ENCODE measurements at places on chromosomes 6 and 20. TPM values are rescaled to one million over a fixed set of nuclear protein-coding genes. Genes with fewer than 3 reads are reported as not detected.

Gene LKAAEAR1
- 0.16 TPM for polyA plus RNA-seq

Gene RAET1L
- polyA plus RNA-seq, result not detected

Gene NTSR1
- 2.3 TPM for polyA plus RNA-seq

GRCh38 chr20:32441638-32442037 lies 83.5 kb downstream of the ASXL1 start:
- DNase-seq, result no peak

DNA sequence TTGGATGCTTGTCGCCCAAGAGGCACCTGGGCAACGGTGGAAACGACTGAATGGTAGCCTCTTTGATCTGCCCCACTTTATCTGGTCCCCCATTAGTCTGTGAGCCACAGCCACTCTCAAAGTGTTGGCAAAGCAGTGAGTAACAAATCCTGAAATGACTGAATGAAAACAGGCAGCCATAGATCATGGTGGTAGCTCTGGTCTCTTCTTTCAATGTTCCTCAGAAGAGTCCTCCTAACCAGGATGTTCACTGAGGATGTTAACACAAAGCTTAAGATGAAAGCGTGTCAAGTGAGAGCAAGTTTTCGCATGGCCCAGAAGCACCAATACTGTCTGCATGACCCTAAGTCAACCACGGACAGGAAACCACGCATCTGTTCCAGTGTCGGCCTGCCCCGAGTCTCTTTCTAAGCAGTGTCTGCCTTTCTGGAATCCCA lies 107.3 kb downstream of the IRF4 start:
- DNase-seq, result peak; percentile 4

- DNase-seq, result no peak
These were observed 5.5 kb downstream of the FOXS1 start for GRCh38 chr20:31839782-31840487.

DNA sequence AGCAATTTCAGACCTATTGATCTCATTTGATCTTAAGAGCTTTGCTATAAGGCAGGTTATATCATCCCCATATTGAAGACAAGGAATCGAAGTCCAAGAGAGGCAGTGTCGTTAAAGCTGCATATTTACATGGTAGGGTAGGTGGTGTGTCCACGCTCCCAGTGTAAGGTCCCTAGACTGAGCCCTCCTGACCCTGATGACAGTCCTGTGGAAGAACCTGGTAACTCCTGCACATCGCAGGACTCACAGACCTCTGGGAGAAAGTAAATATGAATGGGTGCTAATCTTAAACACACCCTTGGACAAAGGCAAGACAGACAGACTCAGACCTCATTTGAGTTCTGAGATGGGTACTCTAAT lies 602 bp upstream of the HLA-DPB1 start:
- DNase-seq, result no peak

DNA sequence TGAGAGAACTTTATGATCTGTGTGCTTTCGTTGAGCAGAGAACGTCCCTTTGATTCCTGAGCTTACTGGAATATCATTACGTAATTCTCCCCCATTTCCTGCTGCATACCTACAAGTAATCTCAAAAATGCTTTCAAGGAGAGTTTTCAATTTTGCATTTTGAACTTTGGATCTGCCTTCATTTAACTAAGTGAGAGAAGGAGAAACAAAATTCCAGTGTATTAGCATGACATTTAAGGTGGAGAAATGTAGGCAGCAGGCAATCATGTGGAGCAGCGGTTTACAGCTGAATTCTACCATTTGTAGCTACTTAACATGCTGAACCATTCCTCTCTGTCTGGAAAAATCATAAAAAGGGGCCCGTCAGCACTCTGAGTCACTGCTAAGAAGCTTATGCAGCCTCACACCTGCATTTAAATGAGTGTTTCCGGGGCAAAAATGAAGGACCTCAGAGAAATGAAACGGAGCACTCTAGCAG lies 451.5 kb downstream of the PLCB1 start:
- peak; percentile 17 for DNase-seq

- DNase-seq, result no peak
These were observed 118.2 kb downstream of the RPS12 start for GRCh38 chr6:132932588-132932987.

GRCh38 chr6:72941751-72942150 lies 283.5 kb downstream of the KHDC1L start:
- DNase-seq, result no peak

DNA sequence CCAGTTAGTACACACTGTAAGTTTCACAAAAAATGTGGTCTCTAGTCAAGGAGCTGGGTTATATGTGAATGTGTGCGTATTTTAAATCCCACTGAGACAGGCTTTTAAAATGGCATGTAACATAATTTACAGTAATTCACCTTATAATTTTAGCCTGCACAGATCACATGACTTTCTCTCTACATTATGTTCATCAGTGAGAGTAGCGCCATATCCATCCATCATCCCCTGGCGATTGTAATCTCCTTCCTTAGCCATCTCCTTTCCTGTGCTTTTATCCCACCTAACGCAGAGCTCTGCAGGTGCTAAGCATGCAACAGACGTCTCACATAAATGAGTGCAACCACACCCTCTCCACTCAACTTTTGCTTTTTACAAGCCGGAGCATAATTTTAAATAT lies 210.8 kb downstream of the TBC1D7 start:
- no peak for DNase-seq

DNA sequence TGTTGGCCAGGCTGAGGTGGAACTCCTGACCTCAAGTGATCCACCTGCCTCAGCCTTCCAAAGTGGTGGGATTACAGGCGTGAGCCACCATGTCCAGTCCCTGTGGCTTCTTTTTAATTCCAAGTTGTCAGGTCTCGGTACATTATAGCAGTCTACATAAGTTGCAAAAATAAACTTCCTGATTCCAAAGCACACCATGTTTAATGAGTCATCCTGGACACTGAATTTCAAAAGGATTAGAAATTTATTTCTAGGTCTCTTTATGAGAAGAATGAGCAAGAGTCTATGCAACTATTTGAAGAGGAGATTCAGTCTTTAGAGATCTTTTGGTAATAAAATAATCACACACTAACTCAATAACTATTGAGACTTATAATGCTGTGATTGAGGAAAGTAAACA lies 63.9 kb upstream of the MCHR2 start:
- DNase-seq, result peak; percentile 12

All from IMR-90 (cell line).